ENCODE measurements at places on chromosomes 7 and 10.

- no peak for DNase-seq
These were observed 1.0 kb upstream of the CTTNBP2 start for GRCh38 chr7:117874191-117874700.

GRCh38 chr7:132934017-132934416, 147.9 kb downstream of the CHCHD3 start:
- DNase-seq: no peak

- DNase-seq: no peak
These were observed 810.7 kb downstream of the PHTF2 start for GRCh38 chr7:78609281-78609680.

- DNase-seq: no peak
These were observed 1.2 kb upstream of the AHR start for GRCh38 chr7:17297243-17297642.

DNA sequence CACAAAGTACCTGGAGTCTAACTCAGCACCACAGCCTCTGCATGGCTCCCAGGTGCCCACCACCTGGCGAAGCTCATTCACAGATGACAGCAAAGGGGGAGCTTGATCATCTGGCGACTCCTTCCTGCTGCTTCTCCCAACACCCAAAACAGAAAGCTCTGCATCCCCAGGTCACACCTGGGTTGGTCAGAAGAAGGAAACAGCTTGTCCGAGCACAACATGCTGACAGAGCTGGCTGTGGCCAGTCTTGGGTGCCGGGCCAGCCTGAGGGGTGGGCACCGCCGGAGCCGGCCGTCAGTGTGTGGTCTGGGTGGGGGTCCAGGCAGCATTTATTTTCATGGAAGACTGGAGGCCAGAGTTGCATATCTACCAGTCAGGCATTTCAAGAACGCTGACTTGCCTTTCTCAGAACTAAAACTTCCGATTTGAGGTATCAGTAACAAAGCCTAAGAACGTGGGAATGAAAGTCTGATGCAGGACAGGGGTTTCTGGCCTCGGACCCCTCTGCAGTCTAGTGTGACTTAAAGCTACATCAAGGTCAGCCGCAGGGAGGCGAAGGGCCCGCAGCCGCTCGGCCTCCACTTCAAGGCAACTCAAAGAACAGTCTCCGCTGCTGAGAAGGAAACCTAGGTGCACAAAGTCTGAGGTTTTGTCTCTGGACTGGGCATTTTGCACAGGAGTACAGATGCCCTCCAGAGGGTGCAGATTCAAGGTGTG, 109.6 kb downstream of the CYTH3 start:
- no peak for DNase-seq

- DNase-seq: no peak
These were observed 84.5 kb upstream of the CSTF2T start for GRCh38 chr10:51783941-51784340.

DNA sequence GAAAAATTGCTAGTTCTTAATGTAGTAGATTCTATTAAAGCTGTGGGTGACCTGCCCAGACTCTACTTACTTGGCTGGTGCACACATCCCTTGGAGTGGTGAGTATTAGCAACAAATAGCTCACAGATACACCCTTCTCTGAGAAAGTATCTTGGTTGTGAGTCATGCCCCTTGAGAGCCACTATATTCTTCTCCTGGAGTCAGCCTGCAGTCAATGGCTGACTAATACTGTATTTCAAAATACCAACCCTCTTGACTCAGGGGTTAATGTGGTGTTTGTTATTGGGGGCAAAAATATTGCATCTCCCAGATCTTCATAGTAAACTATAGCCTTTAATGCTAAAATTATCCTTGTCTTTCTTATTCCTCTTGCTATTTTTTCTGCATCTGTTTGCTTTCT, 354.9 kb downstream of the BMPER start:
- no peak for DNase-seq

DNA sequence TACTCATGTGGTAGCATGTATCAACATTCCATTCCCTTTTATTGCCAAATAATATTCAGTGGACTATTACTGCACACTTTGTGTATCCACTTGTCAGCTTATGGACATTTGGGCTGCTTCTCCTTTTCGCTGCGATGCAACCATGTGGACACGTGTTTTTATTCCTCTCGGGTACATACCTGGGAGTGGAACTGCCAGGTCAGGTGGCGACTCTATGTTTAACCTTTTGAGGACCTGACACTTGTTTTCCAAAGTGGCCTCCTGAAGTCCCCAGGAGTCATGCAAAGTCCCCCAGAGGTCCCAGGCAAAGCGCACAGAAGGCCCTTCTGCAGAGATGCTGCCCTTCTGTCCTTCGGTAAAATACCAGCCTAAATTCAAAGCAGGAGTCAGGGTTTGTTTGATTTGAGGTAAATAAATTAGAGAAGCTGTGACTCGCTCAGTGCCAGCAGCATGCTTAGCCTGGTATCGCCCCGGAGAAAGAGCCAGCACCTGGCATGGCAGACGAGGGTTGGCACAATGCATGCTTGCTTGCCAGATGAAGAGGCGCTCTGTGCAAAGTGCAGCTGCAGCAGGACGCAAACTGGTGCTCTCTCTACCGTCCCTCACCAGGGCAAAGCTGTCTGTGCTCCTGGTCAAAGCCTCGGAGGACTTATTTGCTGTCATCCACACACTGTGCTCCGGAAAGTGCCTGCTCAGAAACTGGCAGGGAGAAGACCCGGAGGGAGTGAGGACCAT, 37.8 kb downstream of the HIPK2 start:
- no peak for DNase-seq

- no peak for DNase-seq
These were observed 255.0 kb upstream of the PHYHIPL start for GRCh38 chr10:58921421-58921855.

DNA sequence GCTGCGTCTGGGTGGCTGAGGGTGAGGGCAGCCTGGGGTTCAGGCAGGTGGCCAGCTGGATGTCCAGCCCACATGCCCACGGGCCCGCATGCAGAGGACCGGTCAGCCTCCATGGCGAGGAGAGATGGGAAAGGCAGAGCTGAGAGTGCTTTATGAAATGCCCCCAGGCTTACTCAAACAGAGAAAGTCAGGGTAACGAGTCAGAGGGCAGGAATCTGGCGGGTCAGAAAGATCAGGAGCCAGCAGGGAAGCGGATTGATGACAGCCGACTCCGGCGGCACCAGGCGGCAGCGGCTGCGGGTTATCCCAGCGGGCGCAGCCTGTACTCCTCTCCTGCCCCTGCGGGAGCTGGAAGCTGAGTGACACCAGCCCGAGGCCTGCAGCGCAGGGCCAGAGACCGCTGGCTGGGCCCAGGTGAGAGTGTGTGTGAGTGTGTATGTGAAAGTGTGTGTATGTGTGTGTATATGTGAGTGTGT, 13.4 kb downstream of the SLC13A4 start:
- DNase-seq: no peak

DNA sequence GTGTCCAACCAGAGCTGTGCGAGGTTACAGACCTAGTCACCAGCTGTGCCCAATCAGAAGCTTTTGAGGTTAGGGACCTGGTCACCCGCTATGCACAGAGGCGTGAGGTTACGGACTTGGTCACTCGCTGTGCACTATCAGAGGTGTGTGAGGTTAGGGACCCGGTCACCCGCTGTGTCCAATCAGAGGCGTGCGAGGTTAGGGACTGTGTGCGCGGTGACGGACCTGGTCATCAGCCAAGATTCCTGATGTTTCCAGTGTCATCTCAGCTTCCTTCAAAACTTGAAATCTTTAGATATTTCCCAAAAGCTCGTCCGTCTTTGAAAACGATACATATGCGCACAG, 182.1 kb downstream of the DIP2C start:
- DNase-seq: no peak

DNA sequence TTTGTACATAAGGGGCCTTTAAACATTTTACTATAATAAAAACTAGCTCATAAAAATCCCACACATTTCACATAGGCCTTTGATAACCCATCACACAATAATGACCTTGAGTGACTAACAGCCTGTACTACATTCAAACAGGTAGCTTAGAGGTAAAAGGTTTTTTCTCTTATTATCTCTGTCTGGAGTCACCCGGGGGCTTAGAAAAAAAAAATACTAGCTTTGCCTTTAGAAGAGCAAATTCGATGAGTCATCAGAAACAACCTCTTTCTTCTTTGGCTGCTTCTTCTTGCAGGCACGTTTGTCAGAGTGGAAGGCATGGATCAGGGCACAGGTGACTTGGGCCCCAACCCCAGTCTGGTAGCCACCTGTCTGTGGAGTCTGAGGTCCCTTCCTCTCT, 43.4 kb upstream of the ADO start:
- no peak for DNase-seq

DNA sequence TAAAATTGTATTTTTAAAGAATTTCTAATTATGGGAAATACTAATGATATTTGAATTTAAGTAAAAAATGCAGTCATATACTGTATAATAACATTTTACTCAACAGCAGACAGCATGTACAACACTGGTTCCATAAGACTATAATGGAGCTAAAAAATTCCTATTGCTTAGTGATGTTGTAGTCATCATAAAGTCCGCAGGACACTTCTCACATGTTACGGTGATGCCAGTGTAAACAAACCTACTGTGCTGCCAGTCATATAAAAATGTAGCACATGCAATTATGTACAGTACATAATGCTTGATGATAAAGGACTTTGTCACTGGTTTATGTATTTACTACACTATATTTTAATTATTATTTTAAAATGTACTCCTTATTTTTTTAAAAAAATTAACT, 629.3 kb downstream of the IPMK start:
- DNase-seq: no peak

DNA sequence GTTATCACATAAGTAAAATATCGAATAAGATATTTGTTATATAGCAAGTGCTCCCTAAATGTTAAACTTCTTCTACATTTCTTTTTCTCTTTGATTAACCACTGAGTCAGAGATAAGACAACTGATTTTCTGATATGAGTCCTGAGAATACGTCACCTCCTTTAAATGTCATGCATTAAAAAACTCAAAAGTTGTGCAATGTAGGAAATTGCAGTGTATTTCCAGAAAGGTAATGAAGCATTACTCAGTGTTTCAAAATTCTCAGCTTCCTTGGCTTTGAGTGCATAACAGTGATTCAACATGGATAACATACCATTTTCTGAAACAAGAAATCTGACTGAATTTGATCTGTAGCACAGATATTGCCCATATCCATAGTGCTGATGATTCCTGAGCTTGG, 155.8 kb downstream of the BMPER start:
- DNase-seq: no peak

GRCh38 chr7:87204933-87205332, 14.6 kb downstream of the TMEM243 start:
- DNase-seq: no peak

DNA sequence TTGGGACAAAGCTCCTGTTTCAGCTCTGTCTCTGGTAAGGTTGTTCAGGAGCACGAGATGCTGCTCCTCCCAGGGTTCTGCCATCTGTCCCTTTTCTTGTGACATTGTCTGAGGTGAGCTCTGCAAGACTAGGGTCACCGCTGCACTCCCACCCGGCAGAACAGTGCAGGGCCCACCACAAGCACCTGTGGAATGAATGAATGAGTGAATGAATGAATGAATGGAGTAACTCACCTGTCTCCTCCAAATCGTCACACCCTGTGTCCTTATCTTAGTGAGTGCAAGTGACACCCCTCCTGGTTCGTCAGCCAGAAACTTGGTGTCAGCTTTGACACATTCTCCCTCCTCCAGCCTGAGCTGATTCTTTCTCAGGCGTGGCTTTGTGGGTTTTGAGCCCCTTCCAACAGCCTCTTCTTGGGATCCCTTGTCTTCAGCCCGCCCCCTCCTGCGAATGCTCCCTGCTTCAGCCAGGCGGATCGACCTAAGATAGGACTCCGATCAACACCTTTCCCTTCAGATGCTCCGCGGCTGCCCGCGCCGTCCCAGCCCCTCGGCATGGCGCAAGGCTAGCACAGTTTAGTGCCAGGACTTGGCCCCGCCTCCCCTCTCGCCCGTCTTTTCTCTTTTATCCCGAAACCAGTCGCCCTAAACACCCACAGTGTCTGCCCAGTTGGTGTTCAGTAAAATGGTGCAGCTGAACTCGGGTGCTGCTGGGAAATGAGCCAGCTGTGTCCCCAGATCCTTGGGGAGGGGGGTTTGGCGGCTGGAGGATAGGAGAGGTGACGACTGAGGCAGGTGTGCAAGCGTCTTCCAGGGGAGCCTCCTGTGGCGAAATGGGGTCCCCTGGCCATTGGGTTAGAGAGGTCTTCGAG, 89.3 kb downstream of the BEND7 start:
- DNase-seq: no peak

DNA sequence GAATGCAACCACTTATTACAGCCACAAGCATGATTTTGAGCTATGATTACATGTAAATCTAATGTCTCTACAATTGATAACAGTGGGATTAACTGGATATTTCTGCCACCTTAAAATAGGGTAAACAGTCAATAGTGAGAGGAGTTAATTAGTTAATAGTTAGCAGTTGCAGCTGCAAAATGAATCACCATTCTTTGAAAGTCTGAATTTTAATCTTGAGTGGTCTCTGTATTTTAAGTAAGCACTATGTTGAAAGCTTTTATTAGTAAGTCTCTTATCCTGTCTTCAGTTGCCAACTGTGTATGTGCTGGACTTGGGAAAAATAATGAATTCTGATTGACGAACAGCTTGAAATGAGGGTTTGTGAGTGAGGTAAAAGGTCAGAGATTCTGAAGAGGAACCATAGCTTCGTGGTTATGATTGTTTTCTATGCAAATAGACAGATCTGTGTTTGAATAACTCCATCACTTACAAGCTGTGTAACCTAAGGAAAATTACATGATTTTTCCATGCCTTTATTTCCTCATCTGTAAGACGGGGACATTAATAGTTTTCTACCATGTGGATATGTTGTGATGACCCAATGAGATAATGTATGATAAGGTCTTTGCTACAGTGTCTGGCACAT, 75.2 kb downstream of the RNLS start:
- DNase-seq: no peak

DNA sequence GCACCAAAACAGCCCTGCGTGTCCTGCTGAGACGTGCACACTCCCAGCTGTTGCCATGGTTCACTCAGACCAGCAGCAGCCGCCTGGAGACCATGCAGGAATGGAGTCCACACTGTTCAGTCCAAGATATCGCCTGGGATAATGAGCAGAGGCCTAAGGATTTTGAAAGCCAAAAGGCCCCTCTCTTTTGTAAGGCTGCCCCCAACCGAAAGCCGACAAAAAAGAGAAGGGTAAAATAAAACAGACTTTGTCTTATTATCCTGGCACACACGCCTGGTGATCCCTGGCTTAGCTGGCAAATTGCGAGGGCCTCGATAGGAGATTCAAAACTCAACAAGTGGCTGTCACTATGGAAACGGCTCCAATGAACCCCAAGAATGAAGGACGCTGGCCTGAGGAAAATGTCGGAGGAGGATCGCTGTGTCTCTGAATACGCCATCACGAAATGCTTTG, 263.6 kb downstream of the SKIDA1 start:
- no peak for DNase-seq

DNA sequence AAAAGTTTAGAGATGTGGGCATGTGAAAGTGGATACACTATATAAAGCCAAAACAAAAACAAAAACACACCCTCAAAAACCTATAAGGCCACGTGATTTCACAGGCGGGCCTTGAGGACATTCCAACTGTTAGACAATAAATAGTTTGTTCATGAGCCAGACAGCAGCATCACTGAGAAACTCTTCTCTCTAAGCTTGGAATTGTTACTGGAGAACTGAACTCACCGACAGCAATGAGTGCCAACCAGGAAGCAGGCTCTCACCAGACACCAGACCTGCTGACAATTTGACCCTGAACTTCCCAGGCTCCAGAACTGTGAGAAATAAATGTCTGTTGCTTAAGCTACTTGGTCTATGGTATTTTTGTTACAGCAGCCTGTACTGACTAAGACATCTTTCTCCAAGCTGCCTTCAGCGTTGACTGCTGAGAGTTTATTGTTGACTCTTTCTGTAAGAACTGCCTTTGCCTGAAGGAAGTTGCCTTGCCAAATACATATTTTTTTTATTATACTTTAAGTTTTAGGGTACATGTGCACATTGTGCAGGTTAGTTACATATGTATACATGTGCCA, 107.5 kb downstream of the EPDR1 start:
- no peak for DNase-seq
